ENCODE measurements at places on chromosomes 7 and 10.
A peak's percentile ranks its signal among the peaks of the same experiment; 100 is the strongest.

- DNase-seq, result no peak
Observed at GRCh38 chr10:62778125-62778524, 26.4 kb upstream of the ADO start.

DNA sequence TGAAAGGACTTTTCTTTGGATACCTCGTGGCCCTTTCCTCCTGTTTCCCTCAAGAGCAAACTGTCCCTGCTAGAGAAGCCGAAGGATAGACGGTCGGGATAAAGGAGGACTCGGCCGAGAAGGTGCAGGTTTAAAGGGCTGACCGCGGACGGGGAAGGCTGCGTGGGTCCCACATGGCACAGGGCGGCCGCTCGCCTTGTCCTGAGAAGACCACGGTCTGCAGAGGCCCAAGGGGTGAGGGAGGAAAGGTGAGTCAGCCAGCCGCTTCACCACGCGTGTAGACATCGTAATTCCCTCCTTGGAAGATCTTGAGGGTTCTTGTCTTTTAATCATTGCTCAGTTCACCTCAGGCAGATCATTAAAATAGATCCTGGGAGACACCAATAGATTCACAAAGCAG is 253.8 kb downstream of the DPP6 start:
- DNase-seq, result no peak

- DNase-seq, result no peak
Observed at GRCh38 chr10:30591249-30591670, 38.3 kb downstream of the LYZL2 start.

DNA sequence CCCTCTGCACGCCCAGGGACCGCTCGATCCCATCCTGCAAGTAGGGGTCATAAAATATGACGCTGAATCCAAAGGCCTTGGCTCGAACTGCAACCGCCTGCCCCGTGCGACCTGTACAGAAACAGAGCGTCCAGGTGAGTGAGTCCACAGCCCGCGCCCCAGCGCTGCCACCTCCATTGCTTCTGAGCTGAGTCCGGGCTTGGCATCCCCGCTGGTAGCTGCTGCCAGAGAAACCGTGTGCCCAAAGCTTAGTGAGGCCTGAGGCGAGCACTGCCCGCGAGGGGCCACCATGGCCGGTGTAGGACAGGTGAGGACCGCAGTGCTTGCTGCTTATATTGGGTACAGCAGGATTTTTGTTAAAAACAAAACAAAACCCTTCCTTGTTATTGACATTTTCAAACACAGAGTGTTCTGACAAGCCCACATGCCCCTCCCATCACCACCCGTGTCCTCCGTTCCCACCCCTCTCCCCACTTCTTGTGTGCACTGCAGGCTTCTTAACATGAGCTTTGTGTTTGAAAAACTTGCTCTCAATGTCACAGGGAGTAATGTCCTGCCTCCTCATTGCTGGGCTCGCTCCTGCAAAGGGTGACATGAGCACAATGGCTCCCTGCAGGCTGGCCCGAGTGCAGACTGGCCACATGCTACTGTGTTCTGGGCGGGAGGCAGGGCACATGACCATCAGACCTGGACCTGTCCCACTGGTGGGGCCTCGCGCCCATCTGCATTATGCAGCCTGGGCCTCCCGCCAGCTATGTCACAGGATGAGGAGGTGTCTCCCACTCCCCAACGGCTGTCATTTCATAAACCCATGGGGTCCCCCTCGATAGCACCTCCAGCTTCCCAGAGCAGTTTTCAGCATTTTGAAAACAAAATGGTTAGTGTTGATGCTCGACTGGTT is 52.9 kb downstream of the ZRANB1 start:
- DNase-seq, result no peak

GRCh38 chr10:114276671-114277070 is 37.6 kb downstream of the VWA2 start:
- no peak for DNase-seq

- DNase-seq, result no peak
Observed at GRCh38 chr10:4651404-4652037, 174.5 kb upstream of the AKR1E2 start.

DNA sequence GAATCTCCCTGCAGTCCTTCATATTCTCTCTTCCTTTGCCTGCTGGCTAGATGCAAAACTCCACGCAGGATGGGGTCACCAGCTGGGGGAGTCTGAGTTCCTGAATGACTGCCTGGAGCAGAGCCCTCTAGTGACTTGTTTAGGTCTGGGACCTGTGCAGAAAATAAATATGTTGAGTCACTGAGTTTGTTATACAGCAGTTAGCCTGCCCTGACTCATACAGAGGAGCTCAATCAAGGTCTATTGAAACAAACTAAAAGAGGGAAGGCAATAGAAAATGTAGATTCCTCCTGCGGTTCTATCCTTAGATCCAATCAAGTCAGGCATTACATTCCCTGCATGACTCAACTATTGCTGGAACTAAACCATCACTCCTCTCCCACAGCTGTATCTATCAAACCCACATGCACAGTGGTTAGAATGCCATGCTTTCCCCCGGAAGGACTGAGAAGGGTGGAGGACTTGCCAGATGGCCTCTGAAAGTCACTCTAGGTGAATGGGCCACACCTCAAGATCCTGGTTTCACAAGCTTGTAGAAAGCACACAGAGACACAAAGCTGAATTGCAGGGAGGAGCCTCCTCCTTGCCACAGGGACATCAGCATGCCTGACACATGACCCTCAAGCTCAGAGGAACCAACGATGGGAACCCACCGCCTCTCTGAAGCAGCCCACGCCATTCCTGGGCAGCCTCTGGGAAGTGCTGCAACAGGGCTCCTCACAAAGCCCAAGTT is 73.9 kb downstream of the SH3PXD2A start:
- peak; percentile 91 for DNase-seq

DNA sequence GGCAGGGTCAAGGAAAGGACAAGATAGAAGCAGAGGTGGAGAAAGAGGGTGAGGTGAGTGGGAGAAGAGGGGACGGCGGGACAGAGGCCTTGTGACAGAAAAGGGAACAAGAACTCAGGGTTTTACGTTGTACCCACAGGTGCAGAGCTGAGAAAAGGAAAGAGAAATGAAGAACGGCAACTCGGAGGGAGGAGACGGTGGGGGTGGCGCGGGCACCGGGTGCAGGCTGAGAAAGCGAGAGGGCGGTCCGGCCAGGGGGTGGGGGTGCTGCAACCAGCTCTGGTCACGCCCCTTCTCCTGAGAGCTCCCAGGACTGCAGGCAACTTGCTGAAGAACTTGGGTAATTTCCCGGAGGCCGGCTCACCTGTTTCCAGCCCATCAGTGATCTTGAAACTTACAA is 65.3 kb downstream of the CARD11 start:
- no peak for DNase-seq

DNA sequence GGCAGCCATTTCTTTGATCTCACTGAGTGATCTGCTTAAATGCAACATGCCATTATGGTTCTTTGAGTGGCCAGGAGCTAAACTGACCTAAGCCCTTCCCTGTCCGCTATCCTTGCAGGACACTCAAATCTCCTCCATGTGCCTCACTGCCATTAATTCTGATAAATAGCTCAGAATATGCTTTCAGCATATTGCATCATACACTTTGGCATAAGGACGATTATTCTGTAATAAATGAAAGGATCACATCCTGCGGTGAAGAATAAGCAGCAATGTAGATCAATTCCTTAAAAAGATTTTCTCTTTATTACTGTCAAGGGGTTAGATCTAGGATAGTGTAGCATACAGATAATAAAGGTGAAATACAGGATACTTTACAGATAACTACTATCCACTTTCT is 231.8 kb upstream of the CTBP2 start:
- no peak for DNase-seq

DNA sequence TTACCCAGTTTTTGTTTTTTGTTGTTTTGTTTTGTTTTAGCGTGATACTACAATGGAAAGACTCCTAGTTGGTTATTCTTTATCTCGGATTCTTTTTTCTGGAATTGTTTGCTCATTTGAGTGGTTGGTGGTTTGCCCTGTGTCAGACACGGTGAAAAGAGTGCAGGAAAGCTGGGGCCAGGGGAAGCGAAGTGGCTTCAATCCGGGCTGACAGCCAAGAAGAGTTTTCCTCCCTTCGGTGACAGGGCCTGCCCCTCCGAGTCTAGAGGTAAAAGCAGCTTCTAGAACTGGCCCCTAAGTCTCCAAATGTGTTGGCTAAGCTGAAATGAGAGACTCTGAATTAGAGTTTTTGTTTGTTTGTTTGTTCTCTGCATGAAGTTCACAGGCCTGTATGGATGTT is 5.7 kb upstream of the AP5Z1 start:
- DNase-seq, result no peak

DNA sequence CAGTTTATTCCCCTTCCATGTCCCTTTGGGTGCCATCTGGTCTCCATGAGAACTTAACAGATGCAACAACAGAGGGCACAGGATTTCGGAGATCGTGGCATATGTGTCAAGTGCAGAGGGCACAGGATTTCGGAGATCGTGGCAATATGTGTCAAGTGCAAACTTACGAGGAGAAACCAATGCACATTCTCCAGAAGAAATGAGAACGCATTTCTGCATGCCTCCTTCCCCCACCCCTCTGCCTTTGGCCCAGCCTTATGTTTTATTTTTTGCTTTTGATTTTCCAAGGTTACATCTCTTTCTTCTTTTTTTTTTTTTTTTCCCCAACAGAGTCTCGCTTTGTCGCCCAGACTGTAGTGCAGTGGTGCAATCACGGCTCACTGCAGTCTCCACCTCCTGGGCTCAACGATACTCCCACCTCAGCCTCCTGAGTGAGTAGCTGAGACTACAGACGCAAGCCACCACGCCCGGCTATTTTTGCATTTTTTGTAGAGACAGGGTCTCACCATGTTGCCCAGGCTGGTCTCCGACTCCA is 586 bp upstream of the ANKRD26 start:
- no peak for DNase-seq

GRCh38 chr7:129525225-129525862 is 23.0 kb downstream of the SMKR1 start:
- DNase-seq, result no peak

DNA sequence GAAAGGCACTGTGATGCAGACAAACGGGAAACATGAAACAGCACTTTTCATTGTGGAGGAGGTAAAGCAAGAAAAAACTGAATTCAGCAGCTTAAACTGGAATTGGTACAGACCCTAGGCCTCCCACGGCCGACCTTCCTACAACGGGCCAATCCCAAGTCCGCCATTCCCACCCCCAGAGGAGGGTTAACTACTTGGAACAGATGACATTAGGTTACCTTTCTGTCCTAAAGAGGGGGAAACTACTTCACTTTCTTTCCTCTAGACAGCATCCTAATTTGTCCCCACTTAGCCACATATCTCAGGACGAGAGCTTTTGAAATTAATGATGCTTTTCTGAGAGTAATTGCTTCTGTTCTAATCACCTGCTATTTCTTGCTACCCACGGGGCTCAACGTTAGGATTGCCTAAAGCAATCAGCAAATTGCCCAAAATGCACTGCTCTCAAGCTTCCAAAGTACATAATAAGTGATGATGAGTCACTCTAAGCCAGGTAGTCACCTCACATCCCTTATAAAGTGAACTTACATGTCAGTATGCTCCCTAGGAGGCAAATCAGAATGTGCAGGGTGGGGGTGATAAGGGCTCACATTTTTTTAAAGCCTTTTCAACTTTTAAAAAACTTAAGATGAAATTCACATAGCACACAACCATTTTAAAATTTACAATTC is 36.7 kb downstream of the LSM5 start:
- DNase-seq, result no peak

GRCh38 chr7:45893996-45894664 is 5.8 kb downstream of the IGFBP1 start:
- DNase-seq, result no peak

DNA sequence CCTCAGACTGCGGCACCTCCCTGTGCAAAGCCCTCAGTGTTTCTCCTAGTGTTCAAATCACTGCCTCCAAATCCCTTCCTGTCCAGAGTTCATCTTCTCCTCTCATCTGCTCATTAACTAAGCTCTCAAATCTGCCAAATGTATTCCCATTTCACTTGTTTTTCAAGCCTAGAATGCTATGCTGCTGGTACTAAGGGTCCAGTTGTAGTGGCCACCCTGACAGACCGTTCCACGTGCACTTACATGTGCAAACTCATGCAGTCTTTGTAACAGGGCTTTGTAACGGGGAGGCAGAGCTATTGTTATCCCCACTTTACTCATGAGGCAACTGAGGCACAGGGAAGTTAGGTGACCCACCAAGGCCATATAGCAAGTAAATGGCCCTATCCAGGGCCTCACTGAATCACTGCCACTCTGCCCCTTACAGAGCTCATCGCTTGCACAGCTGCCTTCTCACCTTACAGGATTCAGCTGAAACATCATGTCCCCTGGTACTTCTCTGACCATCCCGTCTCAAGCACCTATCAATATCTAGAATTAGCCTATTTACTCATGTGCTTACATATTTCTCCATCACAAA is 153.0 kb upstream of the PDE1C start:
- DNase-seq, result no peak

DNA sequence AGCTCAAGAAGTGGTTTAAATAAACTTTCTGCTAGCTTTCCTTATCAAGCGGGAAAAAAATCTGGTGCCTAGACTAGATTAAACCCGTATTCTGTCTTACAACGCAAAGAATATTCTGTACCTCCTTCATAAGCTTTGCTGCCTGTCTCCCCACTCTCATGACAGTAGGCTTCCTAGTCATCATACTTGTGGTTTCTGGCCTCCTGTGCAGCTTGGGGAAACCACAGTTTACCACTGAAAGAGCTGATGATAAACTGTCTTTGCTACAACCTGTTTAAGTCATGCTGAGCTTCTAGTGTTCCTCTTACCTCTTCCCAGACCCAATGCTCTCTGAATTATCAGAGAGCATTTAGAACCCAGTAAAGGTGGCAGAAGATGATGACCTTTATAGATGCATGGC is 55.0 kb downstream of the PODXL start:
- peak; percentile 56 for DNase-seq

- no peak for DNase-seq
Observed at GRCh38 chr7:68143345-68143744, 1146.7 kb downstream of the TYW1 start.

DNA sequence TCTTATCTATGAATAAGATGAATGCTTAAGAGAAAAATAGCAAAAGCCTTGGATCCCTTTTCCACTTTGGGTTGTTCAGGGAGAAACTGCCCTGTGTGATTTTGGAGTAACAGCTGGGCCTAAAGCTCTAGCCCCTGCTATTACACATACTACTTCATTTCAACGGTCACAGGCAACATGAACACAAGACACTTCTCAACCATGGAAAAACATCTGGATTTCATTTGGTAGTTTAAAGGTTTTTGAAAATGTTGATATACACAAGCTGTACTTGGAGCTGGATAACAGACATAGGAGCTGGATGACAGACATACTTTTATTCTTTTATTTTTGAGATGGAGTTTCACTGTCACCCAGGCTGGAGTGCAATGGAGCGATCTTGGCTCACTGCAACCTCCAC is 2.7 kb upstream of the CHUK start:
- no peak for DNase-seq

GRCh38 chr10:115706488-115707076 is 566.4 kb downstream of the GFRA1 start:
- no peak for DNase-seq

GRCh38 chr10:128990986-128991385 is 476.1 kb upstream of the MGMT start:
- no peak for DNase-seq

DNA sequence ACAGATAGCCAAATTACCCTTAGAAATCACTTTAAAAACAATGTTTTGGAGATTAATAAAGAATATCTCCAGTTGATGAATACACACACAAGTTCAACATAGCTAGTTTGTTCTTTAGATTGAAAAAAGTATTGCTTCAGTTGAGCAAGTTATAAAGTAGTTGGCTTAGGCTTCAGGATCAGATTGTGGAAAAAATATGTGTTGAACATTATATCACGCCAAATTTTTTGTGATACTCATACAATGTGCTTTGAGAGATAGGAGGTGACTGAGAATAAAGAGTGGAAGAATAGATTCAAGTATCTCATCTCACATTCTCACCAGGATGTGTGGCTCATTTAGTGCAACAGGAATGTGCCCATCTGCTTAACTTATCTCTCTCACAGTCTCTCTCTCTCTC is 553.3 kb downstream of the HTR7 start:
- no peak for DNase-seq

Data from AG04449 (cell line).